ENCODE measurements at places on chromosomes 16 and 17. TPM values are rescaled to one million over a fixed set of nuclear protein-coding genes. Genes with fewer than 3 reads are reported as not detected.

GRCh38 chr16:4270091-4270490 lies 2.7 kb downstream of the TFAP4 start:
- no peak for DNase-seq
- no peaks in the 10 kb centered on the region for H3K36me3 ChIP-seq
- H3K4me1 ChIP-seq, result no peaks in the 10 kb centered on the region
- no peak overlapping the region for H3K4me3 ChIP-seq
- H3K27ac ChIP-seq, result no peak overlapping the region

- H3K27ac ChIP-seq, result no peak overlapping the region
- no peaks in the 10 kb centered on the region for H3K4me1 ChIP-seq
- no peaks in the 10 kb centered on the region for H3K36me3 ChIP-seq
- no peak for DNase-seq
- no peak overlapping the region for H3K4me3 ChIP-seq
- H3K27me3 ChIP-seq, result no peaks in the 10 kb centered on the region
These were observed 87.2 kb upstream of the PLEKHM1 start for GRCh38 chr17:45577571-45578279.

The KRTAP4-1 gene
- not detected for total RNA-seq

DNA sequence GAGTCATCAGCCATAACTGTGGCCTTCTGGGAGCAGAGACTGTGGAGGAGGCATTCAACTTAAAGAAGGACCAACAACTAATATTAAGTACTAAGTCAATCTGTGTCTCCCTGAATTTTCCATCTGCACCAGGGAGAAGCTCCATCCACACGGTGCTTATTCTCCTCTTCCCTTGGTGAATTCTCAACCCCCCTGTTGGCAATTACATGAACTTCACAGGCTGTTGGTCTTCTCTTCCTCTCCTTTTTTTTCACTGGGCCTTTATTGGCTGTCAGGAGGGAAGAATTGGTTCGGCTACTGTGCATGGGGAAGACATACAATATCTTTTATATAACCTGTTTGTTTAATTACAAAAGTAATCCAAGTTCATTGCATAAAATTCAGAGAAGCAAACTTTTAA lies 152.8 kb upstream of the IRX6 start:
- H3K4me1 ChIP-seq, result no peaks in the 10 kb centered on the region
- H3K27me3 ChIP-seq, result no peaks in the 10 kb centered on the region
- no peak overlapping the region for H3K4me3 ChIP-seq
- no peak overlapping the region for H3K27ac ChIP-seq
- DNase-seq, result no peak

DNA sequence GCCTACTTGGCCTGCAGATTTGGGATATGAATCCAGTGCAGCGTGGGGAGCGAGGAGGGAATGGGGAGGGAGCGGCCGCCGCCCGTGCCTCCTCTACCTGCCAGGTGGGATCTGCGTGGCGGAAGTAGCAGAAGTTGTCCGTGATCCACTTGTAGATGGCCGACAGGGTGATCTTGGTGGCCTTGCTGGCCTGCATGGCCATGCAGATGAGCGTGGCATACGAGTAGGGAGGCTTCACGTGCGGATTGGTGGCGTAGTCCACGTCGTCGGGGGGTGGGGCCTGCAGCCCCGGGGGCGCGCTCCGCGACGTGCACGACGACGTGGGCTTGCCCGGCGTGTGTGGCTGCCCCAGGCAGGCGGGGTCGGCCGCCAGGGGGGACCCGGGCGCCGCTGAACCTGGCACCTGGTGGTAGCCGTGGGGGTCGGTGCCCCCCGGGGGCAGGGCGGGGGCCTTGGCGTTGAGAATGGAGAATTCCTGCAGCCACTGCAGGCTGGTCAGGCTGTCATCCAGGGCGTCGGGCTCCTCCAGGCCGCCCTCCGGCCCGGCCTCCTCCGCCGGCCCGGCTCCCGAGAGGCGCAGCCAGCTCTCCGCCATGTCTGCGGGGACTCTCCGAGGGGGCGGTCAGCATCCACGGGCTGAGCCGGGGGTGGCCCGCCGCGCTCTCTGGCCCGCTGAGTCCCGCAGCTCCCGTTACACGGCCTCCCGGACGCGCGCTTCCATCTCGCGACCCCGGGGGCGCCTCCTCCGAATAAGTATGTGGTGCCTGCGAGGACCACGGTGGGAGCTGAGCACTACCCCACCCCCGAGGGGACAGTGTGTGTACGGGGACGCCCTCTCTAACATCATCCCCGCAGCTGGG lies 1.0 kb downstream of the FOXJ1 start:
- no peak overlapping the region for H3K27ac ChIP-seq
- no peaks in the 10 kb centered on the region for H3K36me3 ChIP-seq
- no peak overlapping the region for H3K4me3 ChIP-seq
- DNase-seq, result no peak
- H3K4me1 ChIP-seq, result peaks cover 46% of the 10 kb centered on the region

GRCh38 chr17:246851-247421 lies 65.5 kb upstream of the DOC2B start:
- no peaks in the 10 kb centered on the region for H3K4me1 ChIP-seq
- H3K36me3 ChIP-seq, result no peaks in the 10 kb centered on the region
- H3K4me3 ChIP-seq, result no peak overlapping the region
- H3K27me3 ChIP-seq, result no peaks in the 10 kb centered on the region

The TBC1D28 gene
- not detected for total RNA-seq

DNA sequence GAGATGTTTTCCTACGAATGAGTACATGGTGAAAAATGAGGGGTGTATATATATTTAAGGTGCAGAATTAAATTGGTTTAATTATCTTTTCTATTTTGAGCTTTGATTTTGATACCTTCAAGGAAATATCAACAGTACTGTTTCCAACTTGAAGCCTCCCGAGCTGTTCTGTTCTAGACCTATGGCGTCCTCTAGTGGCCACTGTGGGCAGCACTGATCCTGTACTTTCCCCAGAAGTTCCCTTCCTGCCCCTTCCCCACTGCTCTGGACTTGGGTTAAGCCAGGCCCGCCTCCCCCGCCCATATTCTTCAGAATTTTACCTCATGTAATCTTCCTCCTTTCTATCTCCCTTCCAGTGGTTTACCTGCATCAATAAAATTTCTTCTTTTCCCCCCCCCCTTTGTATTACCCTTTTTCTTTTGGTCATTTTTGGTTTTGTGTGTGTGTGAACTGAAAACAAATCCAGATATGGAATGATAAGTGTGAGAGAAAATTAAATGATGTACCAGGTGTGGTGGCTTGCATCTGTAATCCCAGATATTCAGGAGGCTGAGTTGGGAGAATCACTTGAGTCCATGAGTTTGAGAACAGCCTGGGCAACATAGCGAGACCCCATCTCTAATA lies 1643.5 kb downstream of the TP53TG3F start:
- H3K27me3 ChIP-seq, result no peaks in the 10 kb centered on the region
- H3K4me3 ChIP-seq, result no peak overlapping the region
- no peaks in the 10 kb centered on the region for H3K36me3 ChIP-seq
- H3K27ac ChIP-seq, result no peak overlapping the region
- no peaks in the 10 kb centered on the region for H3K4me1 ChIP-seq

The SOX8 gene
- total RNA-seq, result 1.6 TPM

- peak overlapping the region; percentile 55 for H3K4me3 ChIP-seq
- H3K27me3 ChIP-seq, result no peaks in the 10 kb centered on the region
- H3K27ac ChIP-seq, result no peak overlapping the region
These were observed 9.1 kb downstream of the SLC22A31 start for GRCh38 chr16:89191033-89191900.

- H3K4me3 ChIP-seq, result no peak overlapping the region
- H3K4me1 ChIP-seq, result no peaks in the 10 kb centered on the region
- no peak for DNase-seq
- H3K27ac ChIP-seq, result no peak overlapping the region
These were observed 3.5 kb downstream of the MED1 start for GRCh38 chr17:39447561-39447960.

The CD2BP2 gene
- total RNA-seq, result 39.3 TPM

The TNFSF12 gene
- 50.2 TPM for total RNA-seq

The KCNJ16 gene
- not detected for total RNA-seq

The ATF7IP2 gene
- total RNA-seq, result 22.6 TPM

GRCh38 chr17:82838386-82839063 lies 1.3 kb downstream of the ZNF750 start:
- H3K27ac ChIP-seq, result peak overlapping the region; percentile 8
- H3K36me3 ChIP-seq, result no peaks in the 10 kb centered on the region
- H3K4me1 ChIP-seq, result no peaks in the 10 kb centered on the region
- DNase-seq, result peak; percentile 75

DNA sequence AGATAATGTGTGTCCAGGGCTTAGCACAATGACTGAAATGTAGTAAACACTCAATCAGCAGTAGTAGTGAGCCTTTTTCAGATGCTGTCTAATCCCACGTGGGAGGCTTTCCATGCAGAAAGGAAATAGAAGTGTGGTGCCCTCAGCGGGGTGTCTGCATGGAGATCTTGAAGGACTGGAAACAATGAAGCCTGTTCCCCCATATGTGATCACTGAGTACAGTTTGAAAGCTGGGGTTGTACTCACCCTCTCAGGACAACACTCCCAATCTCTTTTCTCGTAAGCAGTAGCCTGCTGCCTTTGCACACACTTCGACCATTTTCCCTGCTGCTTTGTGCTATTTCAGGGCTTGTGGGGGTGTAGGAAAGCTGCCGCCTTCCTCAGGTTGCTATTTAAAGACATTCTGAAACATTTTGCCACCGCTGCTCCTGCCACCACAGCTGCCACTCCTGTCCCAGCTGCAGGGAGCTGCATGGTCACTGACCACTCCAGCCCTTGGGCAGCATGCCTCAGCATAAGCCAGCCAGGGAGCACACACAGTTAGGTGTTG lies 40.6 kb upstream of the HAS3 start:
- no peaks in the 10 kb centered on the region for H3K36me3 ChIP-seq
- no peak overlapping the region for H3K4me3 ChIP-seq
- H3K27ac ChIP-seq, result no peak overlapping the region
- no peaks in the 10 kb centered on the region for H3K4me1 ChIP-seq
- H3K27me3 ChIP-seq, result no peaks in the 10 kb centered on the region

The SCGB1C2 gene
- not detected for total RNA-seq

The KRT24 gene
- total RNA-seq, result not detected

The RNF157 gene
- total RNA-seq, result 13.0 TPM

GRCh38 chr16:22093331-22093730 lies 990 bp downstream of the VWA3A start:
- no peaks in the 10 kb centered on the region for H3K27me3 ChIP-seq
- H3K4me3 ChIP-seq, result no peak overlapping the region
- no peaks in the 10 kb centered on the region for H3K36me3 ChIP-seq
- no peak for DNase-seq

DNA sequence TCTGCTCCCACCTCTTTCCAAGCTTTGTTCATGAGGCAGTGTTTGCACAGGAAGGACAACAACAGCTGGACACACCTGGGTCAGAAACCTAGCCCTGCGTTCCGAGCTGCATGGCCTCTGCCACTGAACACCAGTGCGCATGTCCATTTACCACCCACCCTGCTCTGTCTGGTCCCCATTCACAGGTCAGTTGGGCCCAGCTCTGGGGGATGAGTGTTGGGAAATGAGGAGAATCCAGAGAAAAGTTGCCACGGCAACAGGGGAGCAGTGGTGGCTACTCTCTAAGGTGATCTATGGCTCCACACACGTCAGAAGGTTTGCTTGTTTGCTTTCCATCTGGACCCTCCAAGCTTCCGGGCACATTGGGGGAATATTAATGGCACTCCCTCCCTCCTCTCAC lies 70.4 kb upstream of the ASIC2 start:
- no peak for DNase-seq
- H3K4me1 ChIP-seq, result no peaks in the 10 kb centered on the region
- peaks cover 7% of the 10 kb centered on the region for H3K27me3 ChIP-seq
- no peaks in the 10 kb centered on the region for H3K36me3 ChIP-seq
- no peak overlapping the region for H3K27ac ChIP-seq

GRCh38 chr16:27355610-27356009 lies 41.8 kb downstream of the IL4R start:
- no peak overlapping the region for H3K4me3 ChIP-seq
- no peaks in the 10 kb centered on the region for H3K27me3 ChIP-seq
- DNase-seq, result peak; percentile 73
- no peaks in the 10 kb centered on the region for H3K4me1 ChIP-seq
- H3K27ac ChIP-seq, result no peak overlapping the region
- peaks cover 70% of the 10 kb centered on the region for H3K36me3 ChIP-seq

The PPL gene
- total RNA-seq, result 17.1 TPM

The PLXDC1 gene
- 9.3 TPM for total RNA-seq

GRCh38 chr16:54142787-54143186 lies 143.8 kb downstream of the IRX3 start:
- DNase-seq, result no peak
- no peaks in the 10 kb centered on the region for H3K36me3 ChIP-seq
- no peaks in the 10 kb centered on the region for H3K4me1 ChIP-seq
- no peak overlapping the region for H3K27ac ChIP-seq
- no peak overlapping the region for H3K4me3 ChIP-seq

GRCh38 chr17:76337413-76337777 lies 16.3 kb downstream of the PRPSAP1 start:
- no peak overlapping the region for H3K27ac ChIP-seq
- H3K4me1 ChIP-seq, result no peaks in the 10 kb centered on the region
- H3K27me3 ChIP-seq, result no peaks in the 10 kb centered on the region
- no peak for DNase-seq

The TBC1D26 gene
- total RNA-seq, result not detected

DNA sequence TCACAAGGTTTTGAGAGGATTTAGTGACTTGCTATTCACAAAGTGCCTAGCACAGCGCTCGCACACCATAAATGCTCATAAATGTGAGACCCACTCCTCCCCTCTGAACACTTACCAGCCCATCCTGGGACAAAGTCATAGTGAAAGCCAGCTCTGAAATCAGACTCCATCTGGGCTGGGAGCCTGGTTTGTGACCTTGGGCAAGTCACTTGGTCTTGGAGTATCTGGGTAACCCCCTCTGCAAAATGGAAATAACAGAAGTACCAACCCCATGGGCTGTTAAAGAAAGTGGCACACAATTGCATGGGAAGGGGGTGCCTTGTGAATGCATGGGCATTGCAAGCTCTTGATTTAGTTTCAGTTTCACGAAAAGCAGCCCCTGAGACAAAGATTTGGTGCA lies 104.7 kb upstream of the CDH5 start:
- no peaks in the 10 kb centered on the region for H3K36me3 ChIP-seq
- H3K4me3 ChIP-seq, result no peak overlapping the region
- H3K27me3 ChIP-seq, result no peaks in the 10 kb centered on the region
- DNase-seq, result no peak
- H3K27ac ChIP-seq, result no peak overlapping the region

The ABCC12 gene
- not detected for total RNA-seq

GRCh38 chr17:15334266-15334665 lies 7.1 kb downstream of the TEKT3 start:
- H3K36me3 ChIP-seq, result no peaks in the 10 kb centered on the region
- no peaks in the 10 kb centered on the region for H3K4me1 ChIP-seq
- DNase-seq, result no peak
- no peak overlapping the region for H3K4me3 ChIP-seq
- H3K27ac ChIP-seq, result no peak overlapping the region

DNA sequence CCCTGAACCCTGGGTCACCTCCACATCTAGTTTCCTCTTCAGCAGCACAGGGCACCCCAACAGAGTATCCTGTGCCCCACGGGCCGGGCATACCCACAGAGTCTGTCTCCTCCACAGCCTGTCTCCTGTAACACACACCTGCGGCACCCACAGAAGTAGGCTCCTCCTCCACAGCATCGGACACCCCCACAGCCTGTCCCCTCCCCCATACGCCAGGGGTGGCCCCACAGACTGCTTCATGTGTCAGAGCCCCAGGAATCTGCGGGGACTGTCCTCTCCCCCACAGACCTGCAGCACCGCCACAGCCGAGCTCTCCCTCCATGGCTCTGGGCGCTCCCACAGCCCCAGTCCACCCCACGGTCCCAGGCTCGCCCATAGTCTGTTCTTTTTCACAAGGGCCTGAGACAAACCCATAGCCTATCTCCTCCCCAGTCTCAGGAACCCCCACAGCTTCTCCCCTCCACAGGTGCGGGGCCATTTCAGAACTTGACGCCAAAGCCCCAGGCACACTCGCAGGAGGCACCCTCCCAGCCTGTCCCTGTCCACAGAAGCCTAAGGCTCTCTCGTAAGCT lies 1.4 kb downstream of the KIAA0753 start:
- H3K4me3 ChIP-seq, result peak overlapping the region; percentile 78
- H3K36me3 ChIP-seq, result peaks cover 10% of the 10 kb centered on the region
- H3K27me3 ChIP-seq, result no peaks in the 10 kb centered on the region
- no peak for DNase-seq
- no peak overlapping the region for H3K27ac ChIP-seq
- H3K4me1 ChIP-seq, result peaks cover 45% of the 10 kb centered on the region
